ENCODE measurements at places on chromosomes 3 and 15.

GRCh38 chr3:52450489-52451236 lies 3.2 kb downstream of the TNNC1 start:
- DNase-seq = no peak

GRCh38 chr3:160661660-160662059 lies 15.3 kb upstream of the ARL14 start:
- no peak for DNase-seq

DNA sequence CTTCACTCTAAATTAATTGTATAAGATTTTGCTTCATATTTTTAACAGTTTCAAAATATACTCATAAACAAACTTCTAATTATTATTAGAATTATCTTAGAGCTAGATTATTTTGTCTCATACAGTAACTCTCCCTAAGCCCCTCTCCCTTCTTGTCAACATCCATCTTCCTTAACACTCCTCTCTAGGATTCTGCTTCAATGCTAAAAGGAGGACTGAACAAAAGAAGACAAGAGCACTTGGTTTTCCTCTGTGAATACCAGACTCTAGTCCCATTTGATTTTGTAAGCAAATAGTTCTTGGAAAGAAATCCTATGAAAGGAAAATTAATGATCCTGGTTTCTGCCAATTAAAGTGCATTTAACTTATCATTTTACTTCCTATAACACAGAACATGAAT lies 91.8 kb downstream of the KCNMB2 start:
- DNase-seq = no peak

DNA sequence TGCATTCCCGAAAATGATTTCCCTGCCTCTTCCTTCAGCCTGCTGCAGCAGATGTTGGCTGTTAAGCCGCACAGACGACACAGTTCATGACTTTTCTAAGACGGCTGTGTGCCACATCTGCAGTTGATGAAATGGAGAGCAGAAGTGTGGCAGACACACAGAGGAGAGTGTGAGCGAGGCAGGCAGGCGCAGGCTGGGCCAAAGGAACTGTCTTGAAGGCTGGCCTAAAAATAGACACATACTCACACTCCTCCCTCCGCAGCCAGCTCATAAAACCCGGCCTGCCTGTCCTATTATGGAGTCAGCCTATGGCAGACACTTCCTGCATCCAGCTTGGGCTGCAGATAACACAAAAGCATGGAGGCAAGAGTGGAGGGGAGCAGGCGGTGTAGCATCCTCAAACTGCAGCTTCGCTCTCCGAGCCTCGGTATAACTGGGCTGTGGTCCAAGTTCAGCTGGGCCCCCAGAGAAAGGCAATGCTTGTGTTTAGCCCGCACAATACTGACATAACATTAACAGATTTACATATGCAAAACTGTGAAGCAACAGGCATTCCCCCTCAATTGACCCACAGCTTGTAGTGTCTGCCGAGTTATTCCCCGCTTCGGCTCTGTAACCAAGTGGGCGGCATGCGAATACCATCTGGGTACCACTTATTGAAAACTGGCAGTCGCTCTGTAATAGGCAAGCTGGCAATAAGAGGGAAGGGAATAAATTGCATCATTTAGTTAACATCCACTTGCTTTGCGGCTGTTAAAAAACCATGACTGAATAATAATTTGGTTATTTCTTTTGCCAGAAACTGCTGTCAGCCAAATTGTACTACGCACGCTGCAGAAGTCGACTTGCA lies 40.8 kb downstream of the FOXP1 start:
- peak; percentile 36 for DNase-seq

DNA sequence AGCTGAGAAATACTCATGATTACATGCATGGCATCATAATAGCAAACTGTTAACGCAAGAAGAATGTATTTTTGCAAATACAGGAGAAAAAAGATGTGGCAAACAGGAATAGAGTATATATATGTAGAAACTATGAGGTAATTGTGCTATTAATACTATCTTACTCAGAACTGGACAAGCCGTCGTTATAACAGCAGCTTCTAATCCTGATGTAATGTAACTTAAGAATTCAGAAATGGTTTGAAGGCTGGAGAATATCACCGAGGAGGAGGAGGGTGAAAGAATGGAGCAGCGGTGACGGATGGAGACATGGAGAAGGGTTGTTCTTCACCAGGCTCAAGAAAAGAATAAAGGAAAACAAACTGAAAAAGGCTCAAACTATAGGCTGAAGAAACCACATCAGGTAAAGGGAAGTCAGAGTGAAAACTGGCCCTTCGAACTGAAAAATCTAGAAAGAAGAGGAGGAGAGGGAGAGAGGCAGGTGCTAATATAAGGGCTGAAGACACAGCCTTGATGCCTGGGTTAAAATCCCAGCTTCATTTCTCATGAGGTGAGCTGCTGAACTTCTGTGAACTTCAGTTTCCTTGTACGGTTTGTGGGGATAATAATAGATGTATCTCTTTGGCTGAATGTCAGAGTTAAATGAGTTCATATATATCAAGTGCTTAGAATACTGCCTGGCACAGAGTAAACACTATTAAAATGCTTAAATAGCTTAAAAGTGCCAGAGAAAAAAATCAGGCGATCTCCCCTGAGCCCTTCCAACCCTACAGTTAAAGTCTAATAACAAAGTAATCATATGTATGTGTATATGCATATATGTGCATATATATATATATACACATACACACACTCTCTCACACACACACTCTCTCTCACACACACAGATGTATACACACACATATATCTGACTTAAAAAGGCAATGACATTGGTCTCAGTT lies 43.9 kb downstream of the GOLIM4 start:
- no peak for DNase-seq

DNA sequence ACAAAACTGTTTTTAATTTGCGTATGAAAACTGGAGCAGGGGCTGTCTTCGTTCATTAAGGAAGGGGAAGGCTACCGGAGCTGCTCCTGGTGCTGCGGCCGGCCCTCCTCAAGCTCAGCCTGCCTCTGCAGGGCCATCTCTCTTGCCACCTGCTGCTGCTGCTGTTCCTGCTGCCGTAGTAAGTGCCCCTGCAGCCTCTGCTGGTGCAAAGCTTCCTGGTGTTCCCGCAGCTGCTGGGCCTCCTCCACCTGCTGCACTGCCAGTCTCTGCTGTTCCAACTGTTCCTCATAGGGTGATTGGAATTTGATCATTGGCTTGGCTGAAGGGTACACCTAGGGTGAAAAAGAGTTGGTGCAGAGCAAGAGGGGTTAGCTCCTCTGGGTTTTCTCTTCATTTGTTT lies 66.0 kb downstream of the GOLIM4 start:
- DNase-seq = no peak

DNA sequence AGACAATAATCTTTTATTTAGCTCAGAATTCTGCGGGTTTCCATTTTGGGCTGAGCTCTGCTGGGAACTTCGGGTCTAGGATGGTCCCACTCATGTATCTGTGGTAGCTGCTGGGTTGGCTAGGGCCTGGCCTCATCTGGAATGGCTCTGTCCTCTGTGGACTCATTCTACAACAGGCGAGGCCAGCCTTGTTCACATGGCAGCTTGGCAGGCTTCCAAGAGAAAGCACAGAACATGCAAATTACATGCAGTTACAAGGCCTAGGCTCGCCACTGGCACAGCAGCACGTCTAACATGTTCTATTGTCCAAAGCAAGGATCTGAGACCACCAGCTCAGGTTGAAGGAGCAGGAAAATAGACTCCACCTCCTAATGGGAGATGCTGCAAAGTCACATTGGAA lies 431.4 kb downstream of the PDCD6IP start:
- DNase-seq = peak; percentile 3

DNA sequence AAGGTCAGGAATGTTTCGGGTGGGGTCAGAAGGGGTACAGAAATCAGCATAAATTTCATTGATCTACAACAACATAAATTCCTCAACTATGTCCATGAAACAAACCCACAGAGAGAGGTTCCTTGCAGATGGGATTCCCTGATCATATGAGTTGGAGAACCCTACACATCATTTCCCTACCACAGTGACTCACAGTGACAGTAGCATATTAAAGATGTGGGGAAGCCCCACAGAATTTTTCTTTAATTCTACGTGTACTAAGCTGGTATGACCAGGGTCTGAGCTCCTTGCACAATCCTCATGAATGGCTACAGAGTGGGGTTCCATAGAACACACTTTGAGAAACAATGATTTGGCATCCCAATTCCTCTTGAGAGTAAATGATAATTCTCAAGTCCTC lies 116.9 kb upstream of the RAD18 start:
- DNase-seq = no peak

- DNase-seq = no peak
Observed at GRCh38 chr3:190680691-190681090, 166.8 kb downstream of the IL1RAP start.

- DNase-seq = no peak
Observed at GRCh38 chr3:53097887-53098286, 32.3 kb downstream of the RFT1 start.

GRCh38 chr3:427128-427527 lies 230.6 kb downstream of the CHL1 start:
- no peak for DNase-seq

DNA sequence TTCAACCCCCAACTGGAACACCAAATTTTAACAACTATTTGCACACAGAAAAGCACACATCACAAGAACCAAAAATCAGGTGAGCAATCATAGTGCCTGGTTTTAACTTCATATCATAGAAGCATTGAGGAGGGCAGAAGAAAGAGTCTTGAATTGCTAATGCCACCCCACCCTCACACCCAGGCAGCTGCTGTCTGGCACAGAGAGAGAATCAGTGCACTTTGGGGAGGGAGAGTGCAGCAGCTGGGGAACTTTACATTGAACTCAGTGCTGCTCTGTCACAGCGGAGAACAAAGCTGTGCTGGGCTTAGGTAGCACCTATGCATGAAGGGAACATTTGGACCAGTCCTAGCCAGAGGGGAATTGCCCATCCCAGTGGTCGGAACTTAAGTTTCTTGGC lies 76.0 kb upstream of the KBTBD8 start:
- DNase-seq = no peak

- no peak for DNase-seq
Observed at GRCh38 chr3:48130321-48130904, 57.8 kb downstream of the CDC25A start.

GRCh38 chr3:4688411-4688810 lies 195.3 kb downstream of the ITPR1 start:
- DNase-seq = no peak

DNA sequence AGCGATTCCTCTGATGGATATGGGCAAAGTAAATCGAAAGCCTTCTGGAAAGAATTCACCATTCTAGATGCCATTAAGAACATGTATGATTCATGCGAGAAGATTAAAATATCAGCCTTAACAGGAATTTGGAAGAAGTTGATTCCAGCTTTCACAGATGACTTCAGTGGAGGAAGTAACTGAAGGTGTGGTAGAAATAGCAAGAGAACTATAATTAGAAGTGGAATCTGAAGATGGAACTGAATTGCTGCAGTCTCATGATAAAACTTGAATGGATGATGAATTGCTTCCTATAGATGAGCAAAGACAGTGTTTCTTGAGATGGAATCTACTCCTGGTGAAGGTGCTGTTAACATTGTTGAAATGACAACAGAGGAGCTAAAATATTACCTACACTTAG lies 30.1 kb upstream of the TBC1D23 start:
- DNase-seq = no peak

GRCh38 chr3:122991236-122991985 lies 36.2 kb downstream of the SEMA5B start:
- no peak for DNase-seq

DNA sequence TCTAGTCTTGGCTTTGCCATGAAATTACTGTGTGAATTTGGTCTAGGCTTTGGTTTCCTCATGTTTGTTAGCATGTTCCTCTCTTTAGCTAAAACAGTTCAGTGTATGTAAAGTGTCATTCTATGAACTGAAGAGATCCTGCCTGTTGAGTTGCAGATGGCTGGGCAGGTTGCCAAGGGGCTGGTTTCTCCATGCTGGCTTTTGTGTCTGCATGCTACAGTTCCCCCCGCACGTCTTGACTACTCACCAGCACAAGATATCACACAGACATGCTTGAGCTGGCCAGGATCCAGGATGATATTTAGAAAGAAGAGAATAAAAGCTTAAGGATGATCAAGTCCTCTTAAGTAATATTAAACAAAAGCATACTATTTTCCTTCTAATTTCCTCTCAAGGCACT lies 90.2 kb downstream of the CERS3 start:
- DNase-seq = no peak

- no peak for DNase-seq
Observed at GRCh38 chr3:72722930-72723726, 125.1 kb downstream of the SHQ1 start.

- DNase-seq = no peak
Observed at GRCh38 chr15:35741881-35742280, 195.9 kb upstream of the DPH6 start.

- no peak for DNase-seq
Observed at GRCh38 chr3:14154895-14155440, 23.4 kb downstream of the XPC start.

GRCh38 chr3:13932578-13933295 lies 52.9 kb upstream of the WNT7A start:
- DNase-seq = no peak

GRCh38 chr3:48504051-48504946 lies at the start of gene SHISA5:
TSS of gene SHISA5 (minus strand) at chr3:48504174. CDS start at chr3:48504094, 80 bp downstream.
- peak; percentile 82 for DNase-seq
